ENCODE measurements at places on chromosomes 3 and 15.

- DNase-seq = no peak
Measured at GRCh38 chr15:90165659-90166489, 35.3 kb upstream of the SEMA4B start.

DNA sequence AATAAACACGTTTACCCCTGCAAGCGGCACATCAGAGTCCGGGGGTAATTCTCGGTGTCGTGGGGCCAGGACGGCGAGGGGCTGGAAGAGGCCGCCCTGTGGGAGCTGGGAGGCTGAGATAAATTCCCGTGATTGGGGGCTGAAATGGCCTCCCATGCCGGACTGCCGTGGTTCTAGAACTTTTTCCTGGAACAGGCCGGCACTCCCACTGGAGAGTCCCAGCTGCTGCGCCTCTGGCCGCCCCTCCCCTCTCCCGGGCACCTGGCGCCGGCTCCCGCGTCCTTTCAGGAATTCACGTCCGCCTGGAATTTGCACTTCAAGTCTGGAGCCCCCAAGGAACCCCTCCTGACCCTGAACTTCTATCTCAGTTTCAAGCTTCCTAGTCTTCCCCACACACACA lies 10.8 kb upstream of the LRRC2 start:
- DNase-seq = no peak

DNA sequence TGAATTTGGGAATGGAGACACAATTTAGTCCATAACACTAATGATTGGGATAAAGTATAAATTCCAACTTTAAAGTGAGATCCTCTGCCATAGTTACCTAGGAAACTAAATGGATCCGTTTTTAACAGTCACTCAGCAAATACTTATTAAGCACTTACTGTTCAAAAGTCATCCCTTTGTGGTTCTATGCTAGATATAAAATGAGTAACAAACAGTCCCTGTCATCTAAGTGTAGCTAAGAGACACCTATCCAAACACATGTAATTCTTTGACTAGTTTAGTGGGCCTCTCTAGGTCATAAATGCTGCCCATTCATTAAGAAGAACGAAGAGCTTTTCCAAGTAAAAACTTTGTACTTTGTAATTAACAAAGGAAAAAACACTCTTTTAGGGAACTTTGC lies 244.2 kb upstream of the CDIN1 start:
- no peak for DNase-seq

- no peak for DNase-seq
Measured at GRCh38 chr3:31485196-31485595, 47.5 kb upstream of the STT3B start.

GRCh38 chr3:147213633-147214032 lies 192.7 kb downstream of the ZIC4 start:
- DNase-seq = no peak

- DNase-seq = no peak
Measured at GRCh38 chr3:28476194-28476593, 127.6 kb upstream of the AZI2 start.

- DNase-seq = no peak
Measured at GRCh38 chr3:136270179-136270578, 20.0 kb downstream of the PCCB start.

DNA sequence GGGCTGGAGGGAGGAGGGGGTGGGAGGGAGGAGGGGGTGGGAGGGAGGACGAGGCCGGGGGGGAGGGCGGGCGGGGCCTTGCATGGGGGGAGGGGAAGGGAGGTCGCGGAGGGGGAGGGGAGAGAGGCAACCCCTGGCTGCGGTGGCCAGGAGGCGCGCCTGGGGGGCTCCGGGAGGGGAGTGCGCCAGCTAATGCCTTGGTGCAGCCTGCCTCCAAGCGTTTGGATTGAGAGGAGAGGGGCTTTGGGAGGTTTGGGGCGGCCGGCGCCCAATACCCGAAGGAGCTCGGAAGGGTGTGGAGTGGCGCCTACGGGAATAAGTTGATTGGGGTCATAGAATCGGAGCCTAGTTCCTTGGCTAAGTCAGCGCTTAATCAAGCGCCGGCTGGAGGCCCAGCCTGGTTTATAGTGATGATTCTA lies 557 bp downstream of the TFG start:
- no peak for DNase-seq

GRCh38 chr3:27960133-27960532 lies 238.0 kb upstream of the EOMES start:
- DNase-seq = no peak
